ENCODE measurements at places on chromosomes 16 and 17. TPM values are rescaled to one million over a fixed set of nuclear protein-coding genes. Genes with fewer than 3 reads are reported as not detected.

DNA sequence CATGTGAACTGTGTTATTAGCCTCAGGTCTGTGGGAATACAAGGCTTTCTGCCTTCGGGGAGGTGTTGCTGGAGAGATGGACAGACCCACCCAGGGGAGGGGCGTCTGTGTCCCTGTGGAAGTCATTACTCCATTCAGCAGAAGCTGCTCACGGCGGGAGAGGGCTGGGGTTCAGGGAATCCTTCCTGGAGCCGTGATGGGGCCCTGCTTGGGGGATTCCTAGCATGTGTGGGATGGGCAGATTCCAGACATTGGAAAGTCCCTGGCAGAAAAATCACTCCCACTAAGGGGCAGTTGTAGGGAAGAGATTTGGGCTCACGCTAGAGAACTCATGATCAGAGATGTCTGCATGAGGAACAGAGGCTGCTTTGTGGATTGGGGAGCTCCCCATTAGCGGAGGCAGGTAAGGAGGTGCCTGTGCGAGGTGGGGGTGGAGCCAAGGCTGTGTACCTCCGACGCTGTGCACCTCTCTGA lies 56.3 kb upstream of the IL34 start:
- peak; percentile 72 for DNase-seq

DNA sequence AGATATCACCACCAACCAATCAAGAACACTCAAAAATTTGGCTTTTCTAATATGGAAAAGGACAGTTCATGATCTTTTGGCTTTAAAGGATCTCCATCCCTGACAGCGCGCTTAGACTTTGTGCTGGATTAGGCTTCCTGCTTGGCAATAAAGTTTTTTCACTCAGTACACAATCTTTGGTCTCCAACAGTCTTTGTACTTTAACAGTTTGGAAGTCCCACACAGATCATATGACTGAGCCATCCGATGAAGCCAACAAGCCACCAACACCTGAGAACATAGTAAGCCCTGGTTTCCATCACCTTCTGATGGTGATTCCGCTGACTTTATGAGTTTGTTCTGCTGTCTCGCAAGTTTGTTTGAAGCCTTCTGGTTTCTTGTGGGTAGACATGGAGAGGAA lies 34.3 kb downstream of the SMURF2 start:
- no peak for DNase-seq

- no peak for DNase-seq
These were observed 261.5 kb upstream of the RPL38 start for GRCh38 chr17:73941919-73942530.

GRCh38 chr17:19347323-19348080 lies 15.0 kb downstream of the B9D1 start:
- DNase-seq, result peak; percentile 57

DNA sequence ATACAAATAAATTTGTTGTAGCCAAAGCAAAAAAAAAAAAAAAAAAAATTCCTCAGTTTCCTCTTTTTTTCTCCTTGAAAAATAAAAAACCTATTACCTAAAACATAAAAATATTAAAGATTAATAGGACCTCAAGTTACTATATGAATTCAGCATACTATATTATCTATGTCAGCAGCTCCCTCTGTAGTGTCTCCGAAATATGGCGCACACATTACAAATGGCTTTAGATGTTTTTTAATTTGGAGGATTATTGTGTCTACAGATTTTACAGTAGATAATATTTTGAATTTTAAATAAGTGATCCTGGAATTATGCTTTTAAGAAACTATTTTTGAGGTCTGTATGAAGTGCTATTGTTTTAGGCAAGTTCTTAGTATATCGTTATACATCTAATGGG lies 94.4 kb downstream of the NLK start:
- DNase-seq, result no peak

DNA sequence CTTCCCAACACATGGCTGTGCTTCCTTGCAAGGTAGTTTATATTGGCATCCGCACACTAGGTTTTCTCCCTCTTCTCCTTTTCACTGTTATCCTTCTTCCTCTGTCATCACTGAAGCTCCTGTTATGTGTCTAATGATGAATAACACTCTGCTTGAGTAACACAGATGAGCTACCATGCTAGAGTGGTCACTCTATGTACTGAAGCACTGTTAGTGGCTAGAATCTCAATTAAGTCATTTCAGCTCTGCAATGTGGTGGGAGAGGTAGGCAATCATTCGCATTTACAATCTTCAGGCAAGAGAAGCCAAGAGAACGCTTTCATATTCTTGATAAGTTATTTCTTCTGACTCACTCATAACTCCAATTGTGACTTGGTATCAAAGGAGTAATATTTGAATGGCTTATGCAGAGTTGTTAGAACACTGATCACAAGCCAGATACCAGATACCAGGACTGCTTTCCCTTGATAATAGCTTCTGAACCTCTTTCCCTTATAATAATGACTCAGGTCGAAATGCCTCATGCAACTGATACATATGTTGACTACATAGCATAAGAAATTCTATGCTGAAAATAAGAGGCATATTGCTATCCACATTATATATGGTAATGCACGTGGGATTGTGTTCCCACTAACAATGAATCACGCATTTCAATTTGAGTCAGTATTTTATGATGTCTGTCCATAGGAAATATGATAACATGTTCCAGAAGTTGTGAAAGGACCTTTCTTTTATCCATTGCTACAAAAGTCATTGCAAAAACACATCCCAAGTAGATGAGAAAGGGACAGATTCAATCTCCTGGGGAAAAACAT lies 158.0 kb upstream of the HS3ST3A1 start:
- DNase-seq, result no peak

DNA sequence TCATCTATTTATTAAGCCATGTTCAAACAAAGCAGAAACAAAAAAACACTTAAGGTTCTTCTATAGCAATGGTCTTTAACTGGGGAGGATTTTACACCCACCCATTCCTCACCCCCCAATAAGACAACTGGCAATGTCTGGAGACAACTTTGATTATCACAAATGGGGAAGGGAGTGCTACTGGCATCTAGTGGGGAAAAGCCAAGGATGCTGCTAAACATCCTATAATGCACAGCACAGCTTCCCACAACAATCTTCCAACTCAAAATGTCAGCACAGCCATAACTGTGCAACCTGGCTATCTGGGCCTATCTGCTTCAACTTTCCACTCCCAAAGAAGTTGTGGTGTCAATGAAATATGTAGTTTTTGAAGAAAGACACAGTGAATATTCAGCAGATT lies 1044.4 kb downstream of the CDH8 start:
- no peak for DNase-seq

GRCh38 chr16:55436587-55436986 lies 42.4 kb upstream of the MMP2 start:
- no peak for DNase-seq

- no peak for DNase-seq
These were observed 21.6 kb downstream of the PRKCB start for GRCh38 chr16:23857256-23857880.

- DNase-seq, result peak; percentile 50
These were observed 9.4 kb upstream of the TEDC2 start for GRCh38 chr16:2450535-2450934.

DNA sequence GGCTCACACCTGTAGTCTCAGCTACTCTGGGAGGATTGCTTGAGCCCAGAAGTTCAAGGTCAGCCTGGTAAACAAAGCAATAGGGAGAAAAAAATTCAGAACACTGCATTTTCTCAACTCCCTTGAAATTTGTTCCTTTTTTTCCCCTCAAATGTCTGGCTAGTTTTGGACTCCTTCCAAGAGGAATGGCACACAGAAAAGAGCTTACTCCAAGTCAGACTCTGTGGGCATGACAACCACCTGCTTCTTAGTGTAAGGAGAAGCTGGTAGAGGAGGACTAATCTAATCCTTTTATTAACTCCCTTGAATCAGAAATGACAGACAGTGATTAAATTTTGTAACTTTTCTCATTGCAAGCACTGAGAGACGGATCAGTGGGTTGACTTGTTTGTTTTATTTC lies 27.9 kb upstream of the HYDIN start:
- DNase-seq, result no peak

- DNase-seq, result no peak
These were observed 18.6 kb upstream of the COL1A1 start for GRCh38 chr17:50219939-50220465.

DNA sequence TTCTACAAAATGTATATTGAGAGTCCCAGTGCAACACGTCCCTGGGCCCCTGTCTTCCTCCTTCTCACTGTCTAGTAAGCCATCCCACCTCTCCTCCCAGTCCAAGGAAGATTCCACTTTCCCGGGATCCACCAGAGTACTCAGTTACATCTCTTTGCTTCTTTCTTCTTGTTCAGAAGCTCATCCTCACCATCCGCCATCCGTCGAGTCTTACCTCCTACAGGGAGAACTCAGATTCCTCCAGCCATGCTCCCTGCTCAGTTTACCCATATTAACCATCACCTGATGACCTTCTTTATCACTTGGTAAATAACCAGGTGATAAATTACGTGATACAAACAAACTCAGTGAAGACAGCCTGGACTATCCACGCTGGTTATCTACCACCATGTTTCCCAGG lies 57.1 kb downstream of the CYTH1 start:
- DNase-seq, result no peak

DNA sequence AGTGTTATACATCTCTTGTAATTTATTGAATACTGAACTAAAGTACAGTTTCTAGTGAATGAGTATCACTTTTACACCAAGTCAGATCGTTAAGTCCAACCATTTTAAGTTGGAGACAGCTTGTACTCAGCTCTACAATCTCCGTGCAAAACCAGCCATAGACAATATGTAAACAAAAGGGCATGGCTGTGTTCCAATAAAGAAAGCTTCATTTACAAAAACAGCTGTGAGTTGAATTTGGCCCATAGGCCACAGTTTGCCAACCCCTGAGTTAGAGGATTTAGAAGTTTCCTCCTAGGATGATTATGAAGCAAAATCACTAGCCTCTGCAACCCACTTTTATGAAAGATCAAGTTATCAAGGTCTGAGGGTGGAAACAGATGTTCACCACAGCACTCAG lies 105.7 kb upstream of the RCVRN start:
- DNase-seq, result peak; percentile 19

DNA sequence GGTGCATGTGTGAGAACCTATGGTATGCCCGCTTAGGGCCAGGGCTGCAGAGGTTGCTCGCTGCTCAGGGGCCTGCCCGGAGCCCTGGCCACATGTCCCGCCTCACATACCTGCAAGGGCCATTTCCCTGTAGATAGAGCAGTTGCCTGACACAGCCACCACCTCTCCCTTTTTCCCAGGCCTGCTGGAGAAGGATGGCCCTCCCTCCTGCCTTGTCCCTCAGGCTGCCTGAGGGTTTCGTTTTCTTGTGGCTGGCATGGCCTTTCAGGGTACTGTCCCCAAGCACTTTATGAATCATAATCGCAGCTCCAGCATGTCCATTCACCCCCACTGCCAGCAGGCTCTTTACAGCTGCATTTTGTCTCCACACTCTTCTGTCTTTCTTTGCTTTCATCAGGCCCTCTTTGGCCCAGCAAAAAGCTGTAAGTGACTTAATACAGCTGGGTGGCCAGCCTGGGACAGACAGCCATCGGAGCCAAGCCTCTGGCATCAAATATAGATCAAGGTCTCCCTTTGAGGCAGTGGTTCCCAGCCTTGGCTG lies 65.7 kb downstream of the MPRIP start:
- no peak for DNase-seq

DNA sequence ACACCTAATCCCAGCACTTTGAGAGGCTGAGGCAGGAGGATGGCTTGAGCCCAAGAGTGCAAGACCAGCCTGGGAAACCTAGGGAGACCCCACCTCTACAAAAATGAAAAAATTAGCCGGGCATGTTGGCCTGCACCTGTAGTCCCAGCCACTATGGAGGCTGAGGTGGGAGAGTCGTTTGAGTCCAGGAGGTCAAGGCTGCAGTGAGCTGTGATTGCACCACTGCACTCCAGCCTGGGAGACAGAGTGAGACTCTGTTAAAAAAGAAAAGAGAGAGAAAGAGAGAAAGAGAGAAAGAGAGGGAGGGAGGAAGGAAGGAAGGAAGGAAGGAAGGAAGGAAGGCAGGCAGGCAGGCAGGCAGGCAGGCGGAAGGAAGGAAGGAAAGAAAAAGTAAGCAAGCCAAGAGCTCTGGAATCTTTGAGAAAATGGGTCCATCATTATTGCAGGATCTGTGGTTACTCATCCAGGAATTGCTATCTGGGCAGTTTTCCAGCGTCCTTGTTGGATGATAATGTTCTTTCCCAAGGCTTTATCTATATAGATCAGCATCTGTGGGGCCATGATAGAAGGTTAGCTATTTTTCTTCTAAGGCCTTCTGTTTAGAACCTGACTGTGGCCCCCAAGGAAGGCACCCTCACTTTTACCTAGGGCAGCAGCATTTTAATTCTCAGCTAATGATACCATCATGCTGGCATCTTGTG lies 533.2 kb upstream of the CDH5 start:
- no peak for DNase-seq

DNA sequence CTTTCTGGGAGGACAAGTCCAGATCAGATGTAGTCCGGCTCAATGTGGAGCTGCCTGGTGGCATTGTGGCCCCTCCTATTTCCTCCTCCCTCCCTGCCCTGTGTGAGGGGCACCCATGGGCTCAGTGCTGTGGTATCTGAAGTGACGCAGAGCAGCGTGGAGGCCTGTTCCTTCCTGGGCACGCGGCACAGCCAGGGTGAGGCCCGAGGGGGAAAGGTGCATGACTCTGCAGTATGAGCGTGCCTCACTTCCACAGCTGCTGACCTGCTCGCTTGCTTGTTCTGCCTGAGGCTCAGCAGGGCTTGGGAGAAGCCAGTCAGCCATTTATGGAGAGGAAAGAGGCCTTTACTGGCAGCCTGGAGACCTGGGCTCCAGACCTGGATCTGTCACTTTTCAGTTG lies 11.7 kb downstream of the TMEM238L start:
- DNase-seq, result no peak

- no peak for DNase-seq
These were observed 227.3 kb downstream of the COPRS start for GRCh38 chr17:31631766-31632165.

GRCh38 chr17:82097184-82097918 lies 685 bp downstream of the FASN start:
- DNase-seq, result no peak

Gene ZNF597
- total RNA-seq, result 3.2 TPM

Gene KIF2B
- not detected for total RNA-seq

Gene ABCC11
- not detected for total RNA-seq

Gene MRPL27
- total RNA-seq, result 41.2 TPM

Gene TM4SF5
- total RNA-seq, result not detected

Gene KIF22
- 16.9 TPM for total RNA-seq

Gene EIF3CL
- 49.8 TPM for total RNA-seq

Gene NPIPB9
- 1.6 TPM for total RNA-seq

Gene SNX11
- 18.5 TPM for total RNA-seq

All from sciatic nerve (tissue), 2 donors.